Stimulated activated CD4-positive, alpha-beta T cell treated with anti-CD3 and anti-CD28 coated beads, TNF-alpha, amount 100 ng/mL, for 1 hour (primary cell): ENCODE measurements at places on chromosomes 13 and 19.

- no peak for DNase-seq
Measured at GRCh38 chr19:32908641-32909190, 39.1 kb upstream of the SLC7A9 start.

- no peak for DNase-seq
Measured at GRCh38 chr19:29753190-29753933, 38.3 kb upstream of the C19orf12 start.

- no peak for DNase-seq
Measured at GRCh38 chr13:40580566-40581276, 85.7 kb downstream of the FOXO1 start.

DNA sequence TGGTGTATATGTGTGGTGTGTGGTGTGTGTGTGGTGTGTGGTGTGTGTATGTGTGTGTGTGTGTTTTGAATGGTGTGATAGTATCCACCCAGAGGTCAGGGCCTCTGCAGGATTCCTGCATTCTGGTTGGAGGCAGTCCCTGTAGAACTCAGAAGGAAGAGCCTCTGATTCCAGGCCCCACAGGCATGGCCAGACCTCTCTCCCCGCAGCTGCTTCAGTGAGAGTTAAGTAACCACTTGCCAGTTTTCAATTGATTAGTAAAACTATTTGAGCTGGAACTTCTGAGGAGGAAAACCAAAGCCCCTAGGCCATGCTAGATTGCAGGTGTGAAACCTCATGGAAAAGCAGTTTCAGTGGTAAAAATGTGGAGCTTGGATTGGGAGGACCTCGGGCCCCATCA is 2.1 kb downstream of the ATP12A start:
- DNase-seq = no peak
